ENCODE measurements at places on chromosomes 11 and 22.

- DNase-seq, result no peak
These were observed 84.2 kb downstream of the CELSR1 start for GRCh38 chr22:46453006-46453828.

DNA sequence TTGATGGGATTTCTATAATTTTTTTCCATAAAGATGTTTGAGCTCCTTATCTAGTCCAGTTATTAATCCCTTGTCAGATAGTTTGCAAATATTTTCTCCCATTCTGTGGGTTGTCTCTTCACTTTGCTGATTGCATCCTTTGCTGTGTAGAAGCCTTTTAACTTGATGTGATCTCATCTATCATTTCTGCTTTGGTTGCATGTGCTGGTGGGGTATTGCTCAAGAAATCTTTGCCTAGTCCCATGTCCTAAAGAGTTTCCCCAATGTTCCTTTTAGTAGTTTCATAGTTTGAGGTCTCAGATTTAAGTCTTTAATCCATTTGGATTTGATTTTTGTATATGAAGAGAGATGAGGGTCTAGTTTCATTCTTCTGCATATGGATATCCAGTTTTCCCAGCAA lies 1.7 kb upstream of the IL2RB start:
- no peak for DNase-seq

- DNase-seq, result no peak
These were observed 501.7 kb downstream of the INSC start for GRCh38 chr11:15616130-15617105.

DNA sequence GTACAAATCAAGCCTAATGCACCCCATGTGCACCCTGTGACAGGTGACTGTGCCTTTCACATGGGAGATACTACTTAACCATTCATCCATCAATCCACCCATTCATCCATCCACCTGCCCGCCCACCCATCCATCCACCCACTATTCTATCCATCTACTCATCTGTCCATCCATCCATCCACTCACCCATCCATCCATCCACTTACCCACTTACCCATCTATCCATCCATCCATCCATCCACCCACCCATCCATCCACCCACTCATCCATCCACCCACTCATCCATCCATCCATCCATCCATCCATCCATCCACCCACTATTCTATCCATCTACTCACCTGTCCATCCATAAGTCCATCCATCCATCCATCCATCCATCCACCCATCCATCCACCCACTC lies 7.5 kb downstream of the C11orf24 start:
- DNase-seq, result no peak

- DNase-seq, result peak; percentile 51
These were observed 874 bp downstream of the ZFTA start for GRCh38 chr11:63767565-63768236.

DNA sequence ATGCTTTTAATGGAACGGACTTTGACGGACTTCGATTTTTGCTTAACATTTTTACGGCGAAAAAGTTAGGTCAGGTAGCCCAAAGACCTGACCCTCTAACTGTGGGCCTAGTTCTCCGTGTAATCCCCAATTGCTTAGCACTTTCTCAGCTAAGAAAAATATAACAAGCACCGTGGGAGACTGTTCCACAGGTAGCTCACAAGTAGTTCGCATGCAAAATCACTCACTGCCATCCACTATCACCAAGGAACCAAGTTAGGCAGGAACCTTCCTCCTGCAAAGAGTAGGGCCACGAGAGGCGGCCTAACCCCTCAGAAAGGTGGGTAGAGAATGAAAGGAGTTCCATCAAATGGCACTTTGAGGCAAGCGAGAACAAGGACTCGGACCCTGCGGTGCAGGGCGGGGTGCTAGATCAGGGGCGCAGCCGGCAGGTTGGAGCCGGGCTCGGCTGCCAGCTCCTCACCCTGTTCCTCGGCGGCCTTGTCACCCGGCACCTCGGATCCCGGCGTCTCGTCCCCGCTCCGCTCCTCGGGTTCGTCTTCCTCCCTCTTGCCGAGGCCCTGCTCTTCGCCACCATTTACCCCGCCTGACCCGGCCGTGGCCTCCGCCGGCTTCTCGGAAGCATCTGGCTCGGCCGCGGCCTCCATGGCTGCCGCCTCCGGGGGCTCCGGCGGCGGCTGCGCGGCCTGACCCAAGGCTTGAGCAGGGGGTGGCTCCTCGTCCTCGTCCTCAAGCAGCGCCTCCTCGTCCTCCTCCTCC lies 922 bp downstream of the HNRNPUL2 start:
- no peak for DNase-seq
